Activated CD4-positive, alpha-beta T cell treated with anti-CD3 and anti-CD28 coated beads, Interleukin-2, amount 50 U/mL, for 48 hours (primary cell): ENCODE measurements at places on chromosomes 4 and X.

GRCh38 chr4:143337600-143338287, 1.1 kb downstream of the GAB1 start:
- DNase-seq, result no peak

DNA sequence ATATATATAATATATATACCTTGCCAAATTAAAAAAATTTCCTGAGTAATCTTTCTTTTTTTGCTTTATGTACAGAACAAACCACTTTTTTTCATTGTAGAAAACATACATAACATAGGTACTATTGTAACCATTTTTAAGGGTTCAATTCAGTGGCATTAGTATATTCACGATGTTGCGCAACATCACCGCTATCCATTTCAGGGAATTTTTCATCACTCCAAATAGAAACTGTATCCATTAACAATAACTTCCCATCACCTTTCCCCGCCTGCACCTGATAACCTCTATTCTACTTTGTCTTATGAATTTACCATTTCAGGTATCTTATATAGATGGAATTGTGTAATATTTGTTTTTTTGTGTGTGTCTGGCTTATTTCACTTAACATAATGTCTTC, 124.7 kb downstream of the MGST2 start:
- no peak for DNase-seq

DNA sequence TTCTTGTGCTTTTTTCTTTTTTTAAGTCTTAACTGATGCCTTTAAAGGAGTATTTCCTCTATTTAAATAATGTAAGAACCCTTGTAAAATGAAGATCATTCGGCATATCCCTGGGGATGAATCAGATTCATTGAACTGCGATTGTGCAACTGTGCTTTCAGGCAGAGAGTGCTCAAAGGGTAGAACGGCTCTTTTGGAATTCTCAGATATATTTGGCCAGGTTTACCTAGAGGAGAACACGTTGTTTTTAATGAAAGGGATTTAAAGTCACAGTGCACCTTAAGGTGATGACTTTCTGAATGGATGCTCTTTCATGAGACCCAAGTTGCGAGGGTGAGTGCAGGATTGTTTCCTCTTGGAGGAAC, 51.6 kb upstream of the ELOVL6 start:
- no peak for DNase-seq

DNA sequence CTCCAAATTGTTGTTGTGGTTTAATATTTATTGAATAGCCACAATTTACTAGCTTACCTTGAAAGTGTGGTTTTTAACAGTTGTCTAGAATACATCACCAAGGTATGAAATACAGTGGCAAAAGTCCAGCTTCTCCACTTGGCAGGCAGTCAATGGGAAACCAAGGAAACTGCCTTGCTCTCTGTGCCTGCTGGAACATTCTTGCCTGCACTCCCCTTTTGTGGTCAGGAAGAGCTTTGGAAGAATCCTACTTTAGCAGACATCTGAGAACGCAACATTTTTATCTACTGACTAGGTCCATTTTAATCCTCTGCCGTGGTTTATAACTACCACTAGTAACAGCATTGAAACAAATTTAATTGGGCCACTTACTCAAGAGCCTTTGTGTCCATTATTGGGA, 64.5 kb downstream of the TENM3 start:
- DNase-seq, result no peak

DNA sequence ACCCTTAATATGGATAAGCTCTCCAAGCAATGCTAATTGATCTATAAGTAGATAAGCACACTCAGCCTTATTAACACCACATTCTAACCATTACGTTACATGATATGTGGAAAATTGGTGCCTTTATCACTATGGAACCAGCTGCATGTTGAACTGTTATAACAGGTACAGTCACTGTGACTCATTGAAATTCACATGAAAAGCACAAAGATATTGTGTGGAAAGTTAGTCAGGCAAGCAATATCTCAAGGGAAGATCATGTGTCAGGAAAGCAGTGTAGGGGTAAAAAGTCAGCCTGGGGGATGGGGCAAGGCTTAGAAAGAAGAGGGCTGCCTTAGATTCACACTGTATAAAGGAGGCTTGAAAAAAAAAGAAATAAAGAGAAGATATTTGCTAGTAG, 313.7 kb upstream of the SMIM31 start:
- no peak for DNase-seq
